Left kidney (tissue), 8 donors: ENCODE measurements at places on chromosomes 1 and 21. TPM values are rescaled to one million over a fixed set of nuclear protein-coding genes. Genes with fewer than 3 reads are reported as not detected.

- DNase-seq, result no peak
Observed at GRCh38 chr1:167746013-167746672, 24.4 kb downstream of the MPZL1 start.

DNA sequence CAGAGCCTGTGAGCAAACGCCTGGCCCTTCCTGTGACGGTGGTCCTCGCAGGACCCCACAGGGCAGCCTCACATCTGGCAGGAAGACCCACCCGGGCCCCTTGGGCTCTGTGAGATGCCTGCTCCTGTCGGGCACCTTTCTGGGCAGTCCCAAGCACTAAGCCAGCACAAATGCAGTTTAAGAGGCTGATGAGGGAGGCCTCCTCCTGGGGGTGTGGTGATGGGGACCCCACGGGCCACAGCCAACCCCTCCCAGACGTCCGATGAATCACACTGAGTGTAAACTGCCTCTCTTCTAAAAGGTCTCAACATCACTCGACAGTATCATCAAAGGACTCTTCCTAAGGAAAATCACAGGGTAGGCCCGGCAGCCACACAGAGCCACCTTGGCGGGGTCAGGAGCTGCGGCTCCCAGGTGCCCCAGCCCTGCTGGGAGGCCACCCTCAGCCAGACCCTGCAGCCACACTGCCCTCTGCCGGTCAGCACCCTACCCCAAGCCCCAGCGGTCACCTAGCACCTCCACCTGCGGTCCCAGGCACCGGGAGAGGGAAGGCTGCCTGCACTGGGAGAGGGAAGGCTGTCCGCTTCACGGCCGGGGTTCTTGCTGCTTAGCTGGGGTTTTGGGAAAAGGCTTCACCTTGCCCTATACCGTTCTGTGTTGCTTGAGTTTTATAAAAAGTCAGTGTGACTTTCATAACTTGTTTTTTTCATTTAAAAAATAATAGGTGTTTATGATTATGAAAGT lies 3.9 kb upstream of the PRKCZ start:
- no peak for DNase-seq

DNA sequence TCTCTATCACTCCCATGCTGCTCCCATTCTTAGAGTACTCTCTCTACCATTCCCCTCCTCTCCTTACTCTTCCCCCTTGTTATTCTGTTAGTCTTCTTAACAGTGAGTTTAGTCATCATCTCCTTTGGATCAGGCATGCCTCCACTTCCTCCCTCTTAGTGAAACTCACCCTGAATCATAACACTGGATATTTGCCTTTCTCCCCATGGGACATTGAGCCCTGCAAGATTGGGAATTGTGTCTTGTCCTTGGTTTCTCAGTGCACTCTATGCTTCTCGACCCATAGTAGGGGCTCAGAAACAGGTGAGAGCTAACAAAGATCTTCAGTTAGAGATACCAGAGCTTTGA lies 68.3 kb upstream of the GCLM start:
- DNase-seq, result no peak

- no peak for DNase-seq
Observed at GRCh38 chr1:75165264-75165663, 31.1 kb downstream of the LHX8 start.

DNA sequence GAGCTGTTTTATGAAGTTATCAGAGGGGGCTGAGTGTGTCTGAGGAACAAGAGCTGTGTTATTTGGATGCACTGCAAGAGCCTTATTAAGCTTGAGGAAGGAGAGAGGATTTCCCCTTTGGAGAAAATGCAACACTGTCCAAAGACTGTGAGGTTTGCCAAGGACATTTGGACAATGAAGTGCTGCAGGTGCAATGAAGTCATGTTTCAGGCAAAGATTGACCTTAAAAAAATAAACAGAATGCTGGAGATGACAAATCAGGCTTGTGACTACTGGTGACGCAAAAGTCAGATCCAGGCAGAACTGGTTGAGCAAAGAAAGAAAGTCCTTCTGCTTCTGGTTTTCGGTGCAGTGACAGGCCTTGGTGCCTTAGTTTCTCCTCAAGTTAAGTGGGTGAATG lies 125.2 kb upstream of the KIAA0040 start:
- no peak for DNase-seq

- DNase-seq, result no peak
Observed at GRCh38 chr1:7196036-7196911, 411.0 kb downstream of the CAMTA1 start.

DNA sequence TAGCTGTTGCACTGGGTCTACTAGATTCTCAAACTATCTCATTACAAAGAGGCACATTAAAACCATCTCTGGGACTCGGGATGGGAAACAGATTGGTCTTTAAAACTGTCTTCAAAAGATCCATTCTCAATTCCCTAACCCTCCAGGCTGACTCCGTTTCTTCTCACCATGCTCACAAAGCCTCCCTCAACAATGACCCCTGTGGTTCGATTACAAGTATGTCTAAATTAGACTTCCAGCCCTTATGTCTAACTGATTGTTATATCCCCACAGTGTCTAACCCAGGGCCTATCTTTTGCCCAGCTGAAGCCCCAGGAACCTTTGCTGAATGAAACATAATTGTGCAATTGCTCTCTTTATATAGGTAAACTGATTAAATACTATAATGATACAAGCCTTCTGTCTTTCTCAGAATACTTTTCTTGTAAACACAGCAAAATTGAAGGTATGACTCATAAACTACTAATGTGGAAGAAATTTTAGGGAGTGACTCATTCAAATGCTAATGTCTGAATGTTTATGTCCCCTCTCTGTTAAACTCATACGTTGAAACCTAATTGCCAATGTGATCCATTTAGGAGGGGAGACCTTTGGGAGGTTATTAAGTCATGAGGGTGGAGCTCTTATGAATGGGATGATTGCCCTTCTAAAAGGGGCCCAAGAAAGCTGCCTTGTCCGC lies 65.6 kb upstream of the DAB1 start:
- DNase-seq, result no peak

- no peak for DNase-seq
Observed at GRCh38 chr1:3323021-3323795, 131.3 kb upstream of the ARHGEF16 start.

GRCh38 chr1:33660244-33660643 lies 187.8 kb downstream of the ZSCAN20 start:
- DNase-seq, result no peak

- DNase-seq, result no peak
Observed at GRCh38 chr1:187759825-187760333, 931.1 kb downstream of the PLA2G4A start.

Gene HPDL
- polyA plus RNA-seq, result 3.0 TPM

Gene RXRG
- polyA plus RNA-seq, result 3.3 TPM

Gene KCNK1
- polyA plus RNA-seq, result 6.2 TPM

Gene SLC45A1
- polyA plus RNA-seq, result 2.8 TPM

Gene PLA2G5
- polyA plus RNA-seq, result not detected

Gene ELAVL4
- polyA plus RNA-seq, result 3.2 TPM

Gene ZFYVE9
- 40.2 TPM for polyA plus RNA-seq

Gene HEYL
- polyA plus RNA-seq, result 20.6 TPM
